AG04450 (cell line): ENCODE measurements at places on chromosomes 16 and 17. TPM values are rescaled to one million over a fixed set of nuclear protein-coding genes. Genes with fewer than 3 reads are reported as not detected.

DNA sequence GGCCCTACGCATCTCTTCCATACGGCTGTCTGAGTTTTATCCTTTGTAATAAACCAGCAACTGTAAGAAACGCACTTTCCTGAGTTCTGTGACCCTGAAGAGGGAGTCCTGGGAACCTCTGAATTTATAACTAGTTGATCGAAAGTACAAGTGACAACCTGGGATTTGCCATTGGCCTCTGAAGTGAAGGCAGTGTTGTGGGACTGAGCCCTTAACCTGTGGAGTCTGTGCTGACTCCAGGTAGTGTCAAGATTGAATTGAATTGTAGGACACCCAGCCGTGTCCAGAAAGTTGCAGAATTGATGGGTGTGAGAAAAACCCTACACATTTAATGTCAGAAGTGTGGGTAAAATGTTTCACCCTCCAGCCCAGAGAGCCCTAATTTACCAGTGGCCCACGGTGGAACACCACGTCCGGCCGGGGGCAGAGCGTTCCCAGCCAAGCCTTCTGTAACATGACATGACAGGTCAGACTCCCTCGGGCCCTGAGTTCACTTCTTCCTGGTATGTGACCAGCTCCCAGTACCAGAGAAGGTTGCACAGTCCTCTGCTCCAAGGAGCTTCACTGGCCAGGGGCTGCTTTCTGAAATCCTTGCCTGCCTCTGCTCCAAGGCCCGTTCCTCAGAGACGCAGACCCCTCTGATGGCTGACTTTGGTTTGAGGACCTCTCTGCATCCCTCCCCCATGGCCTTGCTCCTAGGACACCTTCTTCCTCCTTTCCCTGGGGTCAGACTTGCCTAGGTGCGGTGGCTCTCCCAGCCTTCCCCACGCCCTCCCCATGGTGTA, 1.5 kb downstream of the GAA start:
- no peak for DNase-seq

DNA sequence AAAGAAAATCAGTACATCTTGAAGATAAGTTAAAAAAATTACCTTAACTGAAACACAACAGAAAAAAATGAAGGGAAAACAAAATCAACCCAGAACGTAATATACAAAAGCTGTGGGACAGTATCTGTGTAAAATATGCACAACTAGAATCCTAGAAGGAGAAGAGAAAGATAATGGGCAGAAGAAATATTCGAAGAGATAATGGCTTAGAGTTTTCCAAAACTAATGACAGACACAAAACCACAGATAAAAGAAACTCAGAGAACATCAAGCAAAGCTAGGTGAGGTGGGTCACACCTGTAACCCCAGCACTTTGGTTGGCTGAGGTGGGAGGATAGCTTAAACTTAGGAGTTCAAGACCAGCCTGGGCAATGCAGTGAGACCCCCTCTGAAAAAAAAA, 117.1 kb downstream of the TRIM37 start:
- no peak for DNase-seq

Gene TM4SF5
- polyA plus RNA-seq: not detected in 2 replicates

DNA sequence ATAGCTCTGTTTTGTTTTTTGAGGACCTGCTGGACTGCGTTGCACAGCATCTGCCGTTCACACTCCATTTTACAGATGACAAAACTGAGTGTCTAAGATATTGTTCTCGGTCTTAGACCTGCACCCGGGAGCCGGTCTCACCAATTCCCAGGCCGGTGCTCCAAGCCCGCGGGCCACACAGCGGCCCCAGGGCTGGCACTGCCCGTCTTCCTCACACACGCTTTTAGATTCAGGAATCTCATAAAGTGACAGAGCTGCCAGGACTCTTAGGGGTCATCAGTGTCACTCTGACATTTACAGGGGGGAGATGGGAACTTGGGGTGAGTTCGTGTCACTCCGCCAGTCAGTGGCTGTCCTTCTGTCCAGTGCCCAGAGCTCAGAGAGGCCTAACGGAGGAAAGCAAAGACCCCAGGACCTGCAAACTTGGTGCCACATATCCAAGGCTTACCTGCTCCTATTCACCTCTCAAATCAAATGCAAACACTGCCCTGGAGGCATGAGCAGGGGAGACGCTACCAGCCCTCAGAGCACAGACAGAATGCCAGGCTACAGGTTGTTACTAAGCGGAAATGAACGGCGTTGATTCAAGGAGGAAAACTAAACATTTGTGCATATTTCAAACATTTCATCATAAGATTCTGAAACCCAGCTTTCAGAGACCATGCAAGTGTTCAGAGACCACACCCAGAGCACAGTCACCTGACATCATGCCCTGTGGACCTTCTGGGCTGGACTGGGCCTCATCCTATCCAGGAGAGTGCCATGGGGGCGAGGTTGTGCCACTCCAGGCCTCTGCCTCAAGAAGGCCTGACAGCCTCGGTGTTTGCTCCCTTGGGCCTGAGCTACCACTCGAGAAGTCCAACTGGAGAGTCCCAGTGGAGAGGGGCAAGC, 29.5 kb downstream of the TNFRSF13B start:
- peak; percentile 6 for DNase-seq

DNA sequence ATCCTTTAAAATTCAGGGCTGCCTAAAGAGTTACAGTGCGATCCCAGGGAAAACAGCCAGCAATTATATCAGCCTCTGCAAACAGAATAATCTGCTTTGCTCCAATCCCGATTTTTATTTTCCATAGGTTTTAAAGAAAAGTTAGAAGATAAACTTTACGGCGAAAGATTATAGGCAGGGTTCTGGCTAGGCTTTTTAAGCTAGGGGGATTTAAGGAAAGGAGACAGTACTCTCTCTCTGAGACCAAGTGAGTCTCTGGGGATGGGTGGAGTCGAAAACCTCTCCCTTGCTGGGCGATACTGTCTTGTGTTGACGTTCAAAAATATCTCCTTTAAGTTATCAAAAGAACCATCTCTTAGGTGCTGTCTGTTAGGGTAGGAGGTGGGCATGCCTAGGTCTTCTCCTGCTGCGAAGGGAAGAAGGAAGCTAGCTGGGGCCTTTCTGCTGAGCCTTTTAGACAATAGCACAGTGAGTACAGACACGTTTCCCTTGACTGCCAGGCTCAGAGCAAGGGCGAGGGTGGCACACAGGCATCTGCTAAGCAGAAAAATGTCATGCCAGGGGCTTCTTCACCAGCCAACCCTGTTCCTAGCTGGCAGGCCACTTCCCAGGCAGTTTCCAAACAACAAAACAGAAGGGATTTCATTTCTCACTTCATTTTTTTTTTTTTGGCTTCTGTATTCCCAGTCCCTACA, 167.9 kb upstream of the MAF start:
- no peak for DNase-seq

GRCh38 chr17:21245639-21246084, 7.5 kb downstream of the NATD1 start:
- no peak for DNase-seq

DNA sequence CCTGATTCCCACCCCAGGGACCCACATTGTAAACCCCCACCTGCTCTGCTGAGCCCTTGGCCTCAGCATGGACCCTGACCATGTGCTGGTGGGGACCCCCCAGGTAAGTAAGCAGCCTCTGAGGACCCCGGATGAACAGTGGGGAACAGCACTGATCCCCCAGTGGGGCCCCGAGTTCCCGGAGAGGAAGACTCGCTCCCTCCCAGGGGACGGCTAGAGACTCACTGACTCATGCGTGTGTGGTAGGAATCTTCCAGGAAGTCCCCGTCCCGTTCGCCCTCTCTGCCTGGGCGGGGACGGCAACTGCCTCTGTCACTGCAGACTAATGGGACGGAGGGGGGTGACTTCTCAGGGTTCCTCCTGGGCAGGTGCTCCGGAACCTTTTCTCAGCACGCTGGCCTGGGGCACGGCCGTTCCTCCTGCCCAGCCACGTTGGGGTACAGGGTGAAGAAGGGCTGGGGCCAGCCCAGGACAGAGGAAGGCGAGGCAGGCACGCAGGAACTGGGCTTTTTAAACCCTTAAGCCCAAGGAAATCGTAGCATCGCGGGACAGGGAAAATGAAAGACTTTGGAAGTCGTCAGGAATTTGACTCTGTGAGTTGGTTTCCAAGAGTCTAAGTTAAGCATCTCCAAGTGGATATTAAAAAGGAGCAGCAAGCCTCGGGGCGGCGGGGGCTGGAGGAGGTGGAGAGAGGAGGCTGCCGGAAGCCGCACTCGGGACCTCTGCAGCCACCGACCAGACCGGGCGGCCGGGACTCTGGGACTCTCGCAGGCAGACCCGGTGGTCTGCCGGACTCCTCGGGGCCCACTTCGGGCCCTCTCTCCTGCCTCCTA, 178.7 kb downstream of the SEC14L1 start:
- no peak for DNase-seq

Gene CDK3
- 2.7 and 2.9 TPM in 2 replicates for polyA plus RNA-seq

DNA sequence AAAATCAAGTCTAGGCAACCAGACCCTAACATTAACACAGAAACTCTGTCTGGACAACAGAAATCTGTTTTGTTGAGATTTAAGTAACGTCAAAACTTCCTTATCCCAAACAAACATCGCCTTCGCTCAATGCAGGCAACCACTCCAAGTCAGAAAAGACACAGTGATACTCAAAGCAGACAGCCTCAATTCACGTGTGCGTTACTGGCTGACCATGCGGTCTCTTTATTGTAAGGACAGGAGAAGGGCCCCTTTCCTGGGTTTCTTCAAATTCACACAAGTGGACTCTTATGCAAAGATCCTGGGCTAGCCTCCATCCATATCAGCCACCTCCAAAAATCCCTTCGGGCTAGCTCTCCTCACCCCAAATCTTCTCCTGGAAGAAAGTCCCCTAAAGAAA, 467.7 kb downstream of the SOX9 start:
- no peak for DNase-seq

Gene DLG4
- polyA plus RNA-seq: 10.2 and 11.6 TPM in 2 replicates

GRCh38 chr17:38540514-38541045, 65.2 kb downstream of the SRCIN1 start:
- no peak for DNase-seq

DNA sequence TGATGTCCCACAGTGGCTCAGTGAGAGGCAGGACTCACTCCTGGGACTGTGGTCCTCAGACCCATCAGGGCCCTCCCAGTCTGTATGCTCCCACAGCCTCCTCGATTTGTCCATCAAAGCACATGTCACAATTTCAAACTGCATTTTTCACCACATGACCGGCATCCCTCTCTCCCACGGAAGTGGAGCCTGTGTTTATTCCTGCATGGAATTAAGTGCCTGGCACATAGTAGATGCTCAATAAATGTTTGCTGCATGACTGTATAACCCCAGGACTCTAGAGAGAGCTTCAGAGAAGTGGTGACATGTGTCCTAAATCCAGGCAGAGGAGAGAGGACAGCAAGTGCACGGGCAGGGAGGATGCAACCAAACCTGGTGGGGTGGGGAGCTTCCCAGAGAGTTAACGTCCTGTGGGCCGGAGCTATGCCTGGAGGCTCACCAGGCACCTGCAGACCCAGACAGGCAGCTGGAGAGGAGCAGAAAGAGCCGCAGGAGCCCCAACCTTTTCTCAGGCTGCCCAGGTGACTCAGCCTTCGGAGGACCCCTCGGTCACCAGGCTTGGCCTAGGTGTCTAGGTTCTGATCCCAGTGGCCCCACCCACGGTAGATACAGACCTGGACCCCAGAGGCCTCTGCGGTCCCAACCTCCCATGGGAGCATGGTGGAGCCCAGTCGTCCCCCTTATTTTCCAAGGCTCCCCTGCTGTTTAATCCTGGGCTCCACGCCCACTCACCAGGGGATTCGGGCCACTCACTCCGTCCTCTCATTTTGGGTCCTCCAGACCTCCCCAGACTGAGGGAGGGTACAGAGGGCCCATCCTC, 5.8 kb downstream of the CDH5 start:
- DNase-seq: no peak

DNA sequence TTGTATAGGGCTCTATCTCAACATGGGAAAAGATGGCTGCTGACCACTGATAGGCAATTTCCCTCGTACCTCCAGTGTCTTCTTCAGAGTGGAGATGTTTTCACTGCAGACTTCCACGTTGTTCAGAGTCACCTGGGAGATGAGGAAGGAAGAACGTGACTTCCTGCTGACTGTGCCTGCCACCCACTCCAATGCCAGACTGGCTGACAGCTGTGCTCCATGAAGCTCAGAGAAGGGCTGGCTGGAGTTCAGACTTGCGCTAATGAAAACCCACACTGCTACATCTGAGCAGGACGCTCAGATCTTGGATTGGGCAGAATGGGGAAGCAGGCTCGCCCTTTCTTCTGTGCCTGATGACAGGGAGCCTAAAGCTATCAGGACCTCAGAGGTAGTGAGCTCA, 33.1 kb downstream of the COG4 start:
- no peak for DNase-seq

DNA sequence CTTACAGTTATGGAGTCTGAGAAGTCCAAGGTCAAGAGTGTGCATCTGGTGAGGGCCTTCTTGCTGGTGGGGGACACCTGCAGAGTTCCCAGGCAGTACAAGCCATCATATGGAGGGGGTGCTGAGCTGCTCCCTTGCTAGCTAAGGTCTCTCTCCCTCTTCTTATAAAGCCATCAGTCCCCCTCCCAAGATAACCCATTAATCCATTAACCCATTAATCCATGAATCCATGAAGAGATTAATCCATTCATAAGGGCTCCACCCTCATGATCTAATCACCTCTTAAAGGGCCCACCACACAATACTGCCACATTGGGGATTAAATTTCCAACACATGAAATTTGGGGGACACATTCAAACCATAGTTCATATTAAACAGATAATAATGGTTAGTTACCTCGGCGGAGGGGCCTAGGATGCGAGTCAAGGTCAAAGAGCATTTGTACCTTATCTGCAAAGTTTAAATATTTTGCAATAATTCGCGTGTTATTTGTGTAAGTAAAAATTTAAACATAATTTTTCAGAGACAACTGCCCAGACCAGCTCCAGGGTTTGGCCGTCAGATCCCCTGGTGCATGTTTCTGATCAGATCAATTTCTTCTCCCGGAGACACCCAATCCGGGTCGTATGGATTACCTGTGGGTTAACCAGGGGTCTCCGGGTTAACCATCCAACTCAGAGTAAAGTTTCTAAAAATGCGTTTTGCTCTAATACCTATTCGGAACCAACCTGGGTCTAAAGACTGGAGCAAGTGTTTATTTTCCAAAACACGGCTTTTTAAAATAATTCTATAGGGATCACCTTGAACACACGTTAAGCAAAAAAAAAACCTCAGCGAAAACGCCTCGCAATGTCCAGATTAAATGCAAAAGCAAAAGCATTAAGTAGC, 740 bp upstream of the POLR3E start:
- DNase-seq: no peak

Gene HSPB9
- not detected in 2 replicates for polyA plus RNA-seq

Gene CAPNS2
- 0.14 TPM in 1 of 2 replicates, not detected in the other for polyA plus RNA-seq

DNA sequence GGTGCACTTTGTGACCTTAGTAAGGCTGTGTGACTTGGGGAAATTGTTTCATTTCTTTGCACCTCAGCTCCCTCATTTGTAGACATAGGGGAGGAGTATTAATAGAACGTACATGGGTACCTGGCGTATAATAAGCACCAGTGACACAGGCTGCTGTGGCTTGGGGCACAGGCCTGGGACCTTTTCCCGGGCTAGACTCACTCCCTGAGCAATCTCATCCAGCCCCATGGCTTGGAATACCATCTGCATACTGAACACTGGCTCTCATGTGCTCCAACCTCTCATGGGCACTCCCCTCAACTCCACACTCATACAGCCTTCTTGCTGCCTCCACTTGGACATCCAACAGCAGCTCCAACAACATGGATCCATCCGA, 41.0 kb upstream of the MRPS23 start:
- no peak for DNase-seq
